ENCODE measurements at places on chromosomes 16 and 17.

GRCh38 chr16:25679511-25679910 lies 12.2 kb upstream of the HS3ST4 start:
- no peak for DNase-seq

GRCh38 chr17:65418622-65419021 lies 142.8 kb downstream of the AXIN2 start:
- DNase-seq = no peak

DNA sequence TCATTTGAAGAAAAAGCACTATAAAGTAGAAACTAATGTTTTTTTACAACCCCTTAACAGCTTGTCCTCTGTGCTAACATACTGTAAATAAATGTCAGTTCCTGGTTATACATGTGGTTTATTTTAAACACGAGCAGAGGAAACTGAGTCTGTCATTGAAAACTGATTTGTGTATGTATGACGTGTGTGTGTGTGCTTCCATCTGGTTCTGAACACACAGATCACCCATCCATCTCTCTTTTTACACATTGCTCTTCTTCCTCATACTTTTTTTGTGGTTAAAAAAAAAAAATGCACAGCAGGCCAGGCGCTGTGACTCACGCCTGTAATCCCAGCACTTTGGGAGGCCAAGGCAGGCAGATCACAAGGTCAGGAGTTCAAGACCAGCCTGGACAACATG lies 49.5 kb downstream of the ZNF423 start:
- DNase-seq = peak; percentile 39

DNA sequence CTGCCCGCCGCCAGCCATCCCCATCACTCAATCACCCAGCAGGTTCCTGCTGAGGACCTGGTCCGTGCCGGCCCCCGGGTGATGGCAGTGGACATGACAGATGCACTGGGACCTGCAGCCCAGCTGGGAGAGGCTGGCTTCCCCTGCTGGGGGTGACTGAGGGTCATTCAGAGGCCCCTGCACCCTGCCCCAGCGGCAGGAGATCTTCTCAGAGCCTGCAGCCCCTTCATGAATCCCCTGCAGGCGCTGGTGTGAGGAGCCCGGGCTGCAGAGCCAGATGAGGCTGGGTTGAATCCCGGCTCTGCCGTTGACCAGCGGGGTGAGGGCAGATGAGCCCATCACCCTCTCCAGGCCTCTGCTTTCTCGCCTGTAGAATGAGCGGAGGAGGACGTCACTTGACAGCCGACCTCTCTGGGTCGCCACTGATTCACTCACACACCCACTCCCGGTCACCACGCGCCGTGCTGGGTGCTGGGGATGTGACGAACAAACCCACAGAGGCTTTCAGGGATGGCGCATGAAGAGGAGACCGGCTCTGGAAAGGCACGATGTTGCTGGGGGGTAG lies 95.2 kb upstream of the CIBAR2 start:
- DNase-seq = no peak
